ENCODE measurements at places on chromosomes 12 and 14.

DNA sequence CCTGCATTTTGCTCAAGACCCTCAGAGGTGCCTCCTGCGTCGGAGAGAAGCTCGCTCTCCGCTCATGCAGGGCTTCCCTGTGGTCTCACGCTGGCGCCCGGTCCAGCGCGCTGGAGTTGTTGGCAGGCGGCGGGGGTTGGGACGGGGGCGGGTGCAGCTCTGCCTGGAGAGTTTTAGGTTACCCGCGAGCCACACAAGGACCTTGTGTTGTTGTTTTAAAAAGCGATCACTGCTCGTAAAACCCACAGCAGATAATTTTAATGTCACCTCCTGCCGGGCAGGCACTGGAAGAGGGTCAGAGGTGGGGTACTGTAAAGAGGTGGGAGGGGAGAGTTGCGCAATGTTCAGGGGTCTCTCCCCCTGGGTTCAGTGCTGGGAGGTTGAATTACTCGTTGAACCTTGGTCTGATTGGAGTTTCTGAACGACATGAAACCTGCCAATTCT is 850 bp downstream of the SMOC1 start:
- no peak for DNase-seq

GRCh38 chr14:68970038-68970612 is 9.0 kb downstream of the ACTN1 start:
- DNase-seq = no peak

- DNase-seq = no peak
Measured at GRCh38 chr12:114894076-114894475, 210.1 kb upstream of the TBX3 start.

DNA sequence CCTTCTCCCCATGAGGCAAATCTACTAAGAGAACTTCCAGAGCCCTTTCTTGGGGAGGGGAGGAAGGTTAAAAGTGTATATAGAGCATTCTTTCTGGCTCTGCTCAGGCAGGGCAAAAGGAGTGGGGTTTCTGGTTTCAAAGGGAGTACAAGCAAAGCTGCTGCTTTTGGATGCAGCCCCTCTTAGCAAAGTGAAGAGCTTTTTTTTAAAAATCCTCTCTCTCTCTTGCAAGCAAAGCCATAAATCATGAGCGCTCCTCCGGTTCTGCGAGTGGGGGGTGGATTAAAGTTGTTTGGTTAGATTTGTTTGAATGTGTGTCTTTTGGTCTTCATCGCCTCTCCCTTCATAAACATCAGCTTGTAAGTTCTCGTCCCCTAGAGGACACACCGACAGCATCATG is 546.6 kb upstream of the TBX3 start:
- no peak for DNase-seq

DNA sequence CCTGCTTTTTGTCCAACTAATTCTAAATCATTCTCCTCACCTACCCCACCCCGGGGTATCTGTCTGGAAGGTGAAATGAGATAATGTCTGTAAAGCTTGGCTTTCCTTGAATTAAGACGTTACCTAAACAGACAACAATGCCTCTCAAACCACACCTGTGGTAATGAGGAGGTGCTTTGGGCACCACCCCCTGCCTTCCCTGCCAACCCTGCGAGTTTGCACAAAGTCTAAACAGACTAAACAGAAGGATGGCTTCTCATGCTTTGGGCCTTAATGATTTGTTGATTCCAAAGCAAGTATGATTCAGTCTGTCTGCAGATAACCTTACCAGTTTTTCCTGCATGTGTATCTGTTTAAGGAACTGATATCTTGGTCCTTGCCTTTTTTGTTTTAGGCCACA is 82.4 kb downstream of the ZFC3H1 start:
- no peak for DNase-seq

DNA sequence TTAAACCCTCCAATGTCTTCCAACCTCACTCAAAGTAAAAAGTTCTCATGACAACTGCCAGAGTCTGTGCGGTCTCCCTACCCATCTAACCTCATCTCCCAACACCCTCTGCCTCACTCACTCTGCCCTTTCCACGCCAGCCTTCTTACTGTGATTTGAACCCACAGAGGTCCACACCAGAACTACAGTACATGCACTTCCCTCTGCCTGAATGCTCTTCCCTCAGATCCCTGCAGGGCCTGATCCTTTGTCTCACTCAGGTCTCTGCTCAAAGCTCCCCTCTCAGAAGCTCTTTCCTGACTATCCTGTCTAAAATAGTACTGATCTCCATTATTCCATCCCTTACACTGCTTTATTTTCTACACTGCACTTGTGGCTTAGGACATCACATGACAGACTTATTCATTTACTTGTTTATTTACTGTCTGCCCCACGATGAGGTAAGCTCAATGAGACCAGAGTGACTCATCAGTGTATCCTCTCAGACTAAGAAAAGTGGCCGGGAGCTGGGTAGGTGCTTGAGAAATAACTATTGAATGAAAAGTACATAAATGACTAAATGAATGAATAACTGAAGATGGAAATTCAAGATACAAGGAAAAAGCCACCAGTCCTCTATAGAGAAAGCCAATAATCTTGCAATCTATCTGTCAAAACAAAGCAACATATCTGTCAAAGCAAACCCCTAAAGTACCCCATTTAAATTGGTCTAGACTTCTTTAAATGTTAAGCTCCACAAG is 17.1 kb downstream of the POMT2 start:
- no peak for DNase-seq

GRCh38 chr12:81610955-81611889 is 147.9 kb downstream of the PPFIA2 start:
- DNase-seq = peak; percentile 49

DNA sequence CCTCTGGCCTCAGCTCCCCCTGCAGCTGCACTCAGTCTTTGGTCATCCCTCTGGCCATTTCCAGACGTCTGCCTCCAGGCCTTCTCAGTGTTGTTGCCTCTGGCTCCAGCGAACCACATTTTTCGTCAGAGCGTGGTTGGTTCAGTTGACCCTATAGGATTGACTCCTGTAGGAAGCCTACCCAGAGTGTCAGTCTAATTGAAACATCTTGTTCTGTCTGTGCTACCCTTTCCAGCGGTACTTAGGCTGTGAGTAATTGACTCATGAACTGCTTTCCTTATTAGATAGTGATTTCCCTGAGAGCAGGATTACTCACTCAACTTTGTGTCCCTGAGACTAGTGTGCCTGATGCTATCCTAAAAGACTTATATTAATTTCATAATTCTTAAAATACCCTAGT is 373.2 kb downstream of the ATP23 start:
- DNase-seq = no peak

DNA sequence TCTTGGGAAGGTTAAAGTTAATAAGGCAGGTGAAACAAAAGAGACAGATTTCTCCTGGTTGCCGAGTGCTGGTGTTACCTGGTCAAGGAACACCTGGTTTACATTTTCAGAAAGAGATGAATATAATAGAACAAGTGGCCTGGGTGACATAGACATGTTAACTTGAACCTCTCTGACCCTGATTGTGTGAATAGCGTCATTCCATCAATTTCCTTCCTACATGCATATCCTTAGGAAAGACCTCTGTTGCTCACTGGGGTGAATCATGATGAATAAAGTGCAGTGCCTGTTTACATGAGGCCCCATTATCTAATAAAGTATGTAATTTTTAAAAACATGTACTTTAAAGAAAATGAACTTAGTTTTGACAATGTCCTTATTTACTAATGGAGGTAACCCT is 1822.9 kb upstream of the FLRT2 start:
- no peak for DNase-seq

DNA sequence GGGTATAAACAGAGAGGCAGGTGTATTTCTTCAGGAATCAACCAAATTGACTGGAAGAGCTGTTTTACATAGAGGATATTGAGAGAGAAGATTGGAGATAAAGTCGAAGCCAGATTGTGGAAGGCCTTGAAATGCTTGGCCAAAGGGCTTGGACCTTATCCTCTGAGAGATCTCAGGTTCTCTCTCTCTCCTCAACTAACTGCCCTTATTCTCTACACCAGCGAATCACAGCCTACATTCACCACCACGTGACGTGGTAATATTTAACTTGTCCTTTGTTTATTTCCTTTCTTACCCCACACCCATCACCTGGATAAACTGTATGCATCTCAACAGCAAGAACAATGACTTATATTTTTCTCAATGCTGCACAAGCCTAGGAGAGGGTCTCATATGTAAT is 207.4 kb downstream of the EFCAB11 start:
- no peak for DNase-seq

DNA sequence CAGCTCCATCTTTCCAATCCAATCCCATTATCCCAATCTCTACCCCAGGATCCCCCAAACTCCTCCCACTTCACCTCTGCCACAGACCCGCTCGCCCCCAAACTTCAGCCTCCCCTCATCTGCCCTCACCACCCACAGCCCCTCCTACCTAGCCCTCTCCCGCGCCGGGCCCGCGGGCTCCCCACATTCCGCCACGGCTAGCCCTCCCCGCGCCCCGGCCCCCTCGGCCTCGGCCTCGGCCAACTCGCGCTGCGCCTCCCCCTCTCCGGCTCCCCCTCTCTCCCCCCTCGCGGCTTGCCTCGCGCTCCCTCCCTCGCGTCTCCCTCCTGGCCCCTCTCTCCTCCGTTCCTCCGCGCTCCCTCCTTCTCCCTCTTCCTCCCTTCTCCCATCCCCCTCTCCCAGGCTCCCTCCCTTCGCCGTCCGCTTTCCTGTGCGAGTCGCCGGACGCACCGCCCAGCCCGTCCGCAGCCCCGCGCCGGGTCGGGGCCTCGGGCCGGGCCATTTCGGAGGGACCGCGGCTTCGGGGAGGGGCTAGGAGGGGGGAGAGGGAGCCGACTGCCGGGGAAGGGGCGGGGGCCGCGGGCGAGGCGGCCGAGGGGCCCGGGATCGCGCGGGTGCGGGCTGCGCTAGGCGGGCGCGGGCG is at the start of gene ATN1:
Gene ATN1 (plus strand): TSS at position 581 of the 643 bp plus-strand sequence. CDS start 6,043 bp downstream, outside the sequence.
- DNase-seq = peak; percentile 85

- no peak for DNase-seq
Measured at GRCh38 chr14:95662376-95663186, 23.6 kb upstream of the TCL1B start.

GRCh38 chr12:131806674-131807073 is 21.5 kb upstream of the MMP17 start:
- DNase-seq = no peak

DNA sequence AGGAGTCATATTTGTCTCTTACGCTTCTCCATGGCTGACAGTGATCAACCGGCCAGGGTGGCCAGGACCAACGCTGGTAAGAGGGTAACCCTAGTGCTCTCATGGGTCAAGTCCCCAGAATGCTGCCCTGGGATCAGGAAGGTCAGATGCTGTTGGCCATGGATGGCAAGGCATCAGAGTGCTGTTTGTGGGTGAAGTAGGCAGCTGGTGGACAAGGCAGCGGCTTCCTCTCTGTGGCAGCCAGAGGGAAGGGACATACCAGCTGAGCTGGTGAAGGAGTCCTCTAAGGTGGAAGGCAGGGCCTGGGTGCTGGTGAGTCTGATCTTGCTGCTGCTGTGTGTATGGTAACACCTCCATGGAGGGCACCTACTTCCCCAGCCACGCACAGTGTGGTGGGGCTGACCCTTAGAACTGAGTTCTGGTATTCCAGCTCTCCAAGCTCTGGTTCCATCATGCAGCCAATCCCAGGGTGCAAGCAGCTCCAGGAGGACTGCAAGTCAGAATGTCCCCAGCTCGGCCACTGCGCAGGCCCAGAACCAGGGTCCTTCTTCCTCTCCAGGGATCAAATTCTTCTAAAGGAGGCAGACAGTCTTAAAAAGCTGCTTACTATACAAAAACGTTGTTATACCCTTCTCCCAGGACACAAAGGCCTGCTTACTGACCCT is 13.4 kb upstream of the SMOC1 start:
- no peak for DNase-seq

- DNase-seq = no peak
Measured at GRCh38 chr12:92930421-92930820, 1.3 kb upstream of the EEA1 start.

DNA sequence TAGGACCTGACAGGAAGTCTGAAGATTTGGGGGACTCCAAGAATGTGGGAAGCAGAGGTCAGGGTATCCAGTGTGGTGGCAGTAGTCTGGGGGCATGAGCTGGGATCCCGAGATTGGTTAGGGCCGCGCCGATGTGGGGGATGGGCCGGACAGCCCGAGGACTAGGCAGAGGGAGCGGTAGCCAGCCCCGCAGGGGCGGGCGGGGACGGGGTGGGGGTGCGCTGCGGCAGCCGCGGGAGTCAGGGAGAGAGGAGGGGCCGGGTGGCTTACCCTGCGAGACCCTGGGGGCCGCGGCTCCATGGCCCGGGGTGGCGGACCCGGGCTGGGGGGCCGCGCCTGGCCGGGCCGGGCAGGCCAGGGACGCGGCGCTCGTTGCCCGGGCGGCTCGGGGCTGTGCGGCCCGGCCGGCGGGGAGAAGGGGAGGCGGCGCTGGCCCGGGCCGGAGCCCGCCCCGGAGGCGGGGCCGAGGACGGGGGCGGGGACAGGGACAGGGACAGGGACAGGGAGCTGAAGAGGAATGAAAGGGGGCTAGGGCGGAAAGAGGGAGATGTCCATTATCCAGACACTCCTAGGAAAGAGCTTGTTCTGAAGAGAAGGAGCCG is 5.6 kb downstream of the ZNF385A start:
- DNase-seq = peak; percentile 86

DNA sequence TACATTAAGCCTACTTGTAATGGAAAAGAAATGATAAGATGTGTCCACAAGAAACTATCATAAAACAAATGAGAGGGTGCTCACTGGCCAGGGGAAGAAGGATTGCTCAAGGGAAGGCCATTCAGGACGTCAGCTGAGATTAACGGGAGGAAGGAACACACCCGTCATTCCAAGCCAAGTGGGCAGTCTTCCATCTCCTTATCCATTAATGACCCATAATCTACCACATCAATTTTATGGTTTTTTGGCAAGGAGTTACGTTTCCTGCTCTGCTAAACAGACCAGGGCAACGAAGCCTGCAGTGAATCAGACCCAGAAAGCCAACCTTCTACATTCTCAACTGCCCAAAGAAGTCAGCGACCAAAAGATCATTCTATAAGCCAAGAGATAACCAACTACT is 25.1 kb downstream of the PRKAB1 start:
- DNase-seq = peak; percentile 54

DNA sequence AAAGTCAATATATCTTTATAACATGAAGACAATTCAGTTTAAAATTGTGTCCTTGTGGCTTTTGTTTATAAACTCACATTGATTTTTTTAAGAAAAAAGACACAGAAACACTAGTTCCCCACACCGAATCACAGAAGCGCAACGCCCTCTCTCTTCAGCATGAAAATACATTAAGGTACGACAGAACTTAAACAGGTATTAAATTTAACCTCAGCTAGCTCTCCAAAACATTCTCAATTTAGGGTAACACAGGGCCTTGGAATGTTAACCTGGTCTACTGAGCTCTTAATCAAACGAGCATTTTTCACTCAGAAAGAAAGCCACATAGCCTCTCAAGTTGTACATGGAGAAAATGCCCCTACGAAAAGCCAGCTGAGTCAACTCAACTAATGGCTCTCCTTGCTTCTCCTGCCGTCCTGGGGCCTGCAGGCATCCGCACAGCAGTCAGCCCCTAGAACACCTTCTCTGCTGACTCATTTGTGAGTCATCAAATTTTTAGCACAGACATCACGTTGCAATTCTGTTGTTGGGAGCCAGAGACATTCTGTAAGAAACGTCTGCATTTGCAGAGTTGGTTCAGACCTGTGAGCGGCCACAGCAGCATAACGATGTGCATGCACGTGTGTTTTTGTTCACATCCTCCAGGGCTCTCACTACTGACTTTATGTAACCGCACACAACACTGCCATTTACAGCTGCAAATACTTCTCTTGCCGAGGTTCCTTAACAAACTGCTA is 141.6 kb downstream of the ITPR2 start:
- DNase-seq = peak; percentile 21

GRCh38 chr12:130803702-130804101 is 35.3 kb downstream of the STX2 start:
- DNase-seq = no peak
